ENCODE measurements at places on chromosomes 16 and 17. TPM values are rescaled to one million over a fixed set of nuclear protein-coding genes. Genes with fewer than 3 reads are reported as not detected.

Gene FAM171A2
- total RNA-seq = 0.16 TPM

Gene AGRP
- total RNA-seq = not detected

Gene C16orf86
- total RNA-seq = 1.9 TPM

Gene CDT1
- 95.3 TPM for total RNA-seq

Gene GRIN2A
- total RNA-seq = not detected

Gene CMTM1
- 17.9 TPM for total RNA-seq

Gene AATK
- 0.27 TPM for total RNA-seq

Gene KRTAP4-6
- total RNA-seq = not detected

Gene FCSK
- total RNA-seq = 18.2 TPM

Gene CPHXL2
- not detected for total RNA-seq

Gene PHOSPHO1
- total RNA-seq = not detected

Gene KRTAP9-4
- not detected for total RNA-seq

Gene NEUROD2
- total RNA-seq = not detected

Gene DRC3
- not detected for total RNA-seq

Gene PRRT2
- total RNA-seq = 1.1 TPM

Gene SLC12A3
- total RNA-seq = not detected

Gene CTCF
- 84.0 TPM for total RNA-seq

Gene SLC38A8
- not detected for total RNA-seq

Gene CCL1
- 9.5 TPM for total RNA-seq

Gene RHBDF1
- 0.11 TPM for total RNA-seq

Gene DPEP3
- not detected for total RNA-seq

Gene SLC25A39
- 110 TPM for total RNA-seq

Gene SPN
- 431 TPM for total RNA-seq
